ENCODE measurements at places on chromosomes 2 and 18.

GRCh38 chr2:36330473-36331395, 24.8 kb upstream of the CRIM1 start:
- no peak for DNase-seq

- no peak for DNase-seq
Observed at GRCh38 chr18:43525169-43525568, 247.9 kb upstream of the SYT4 start.

DNA sequence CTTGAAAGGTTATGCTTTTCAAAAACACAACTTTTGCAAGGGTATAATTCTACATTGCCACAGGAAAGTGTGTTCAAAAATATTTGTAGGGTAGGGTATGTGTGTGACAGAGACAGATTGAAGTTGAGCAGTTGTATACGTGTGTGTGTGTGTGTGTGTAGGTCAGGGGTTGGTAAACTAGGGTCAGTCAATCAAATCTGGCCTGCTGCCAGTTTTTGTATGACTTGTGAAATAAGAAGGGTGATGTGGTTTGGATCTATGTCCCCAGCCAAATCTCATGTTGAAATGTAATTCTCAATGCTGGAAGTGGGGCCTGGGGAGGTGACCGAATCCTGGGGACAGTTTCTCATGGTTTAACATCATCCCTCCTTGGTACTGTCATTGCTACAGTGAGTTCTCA, 148.2 kb downstream of the CERS6 start:
- DNase-seq: no peak

DNA sequence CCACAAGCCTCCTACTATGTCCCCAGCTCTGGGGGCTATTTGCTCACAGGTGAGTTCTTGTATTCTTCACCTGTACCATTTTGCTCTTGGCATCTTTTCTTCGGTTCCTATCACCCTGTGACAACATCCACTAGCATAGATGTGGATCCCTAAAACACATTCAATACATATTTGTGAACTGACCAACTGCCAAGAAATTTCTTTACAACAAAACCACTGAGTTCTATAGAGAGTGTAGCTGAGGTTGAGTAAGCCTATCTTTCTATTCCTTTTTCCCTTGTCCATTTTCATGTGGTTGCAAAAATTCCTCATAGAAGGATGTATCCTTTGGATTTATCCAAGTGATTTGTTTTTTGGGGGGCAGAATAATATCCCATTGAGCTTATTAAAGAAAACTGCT, 192.7 kb upstream of the ITGA4 start:
- no peak for DNase-seq

DNA sequence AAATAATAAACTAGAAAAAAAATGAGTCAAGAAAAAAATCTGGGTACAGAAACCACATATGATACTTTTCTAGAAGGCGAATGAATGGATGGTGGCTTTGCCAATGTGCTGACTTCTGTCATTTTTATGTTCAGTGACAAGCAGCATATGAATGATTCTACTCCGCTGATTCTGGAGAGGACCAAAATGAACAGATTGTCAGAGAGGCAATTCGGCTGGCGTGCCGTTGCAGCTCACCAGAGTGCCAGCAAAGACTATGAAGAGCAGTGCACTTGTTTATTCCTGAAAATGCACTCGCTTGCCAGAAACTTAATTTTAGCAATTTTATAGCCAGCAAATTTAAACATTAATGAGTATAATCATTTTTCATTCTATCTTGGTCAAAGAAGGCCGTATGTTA, 105.9 kb upstream of the NYAP2 start:
- no peak for DNase-seq

DNA sequence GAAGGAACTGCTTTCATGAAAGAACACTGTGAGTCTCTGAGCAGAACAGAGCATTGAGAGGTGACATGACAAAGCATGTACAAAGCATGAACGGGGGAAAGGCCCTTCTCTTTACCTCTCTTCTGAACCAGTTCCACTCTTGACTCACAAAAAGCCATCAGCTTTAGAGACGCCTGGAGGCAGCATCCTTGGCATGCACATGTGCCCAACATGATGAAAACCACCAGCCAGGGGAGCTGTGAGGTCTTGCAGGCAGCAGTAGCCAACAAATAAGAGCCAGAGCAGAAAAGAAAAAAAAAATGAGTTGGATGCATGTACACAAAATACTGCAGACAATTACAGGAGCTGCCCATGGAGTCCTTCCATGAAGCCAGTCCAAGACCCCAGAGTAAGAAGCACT, 95.5 kb upstream of the AGAP1 start:
- DNase-seq: no peak

GRCh38 chr2:149430743-149431736, 100.7 kb downstream of the LYPD6 start:
- peak; percentile 4 for DNase-seq

GRCh38 chr2:10073706-10074105, 6.5 kb downstream of the CYS1 start:
- no peak for DNase-seq

- peak; percentile 40 for DNase-seq
Observed at GRCh38 chr18:79950515-79951341, 725 bp downstream of the SLC66A2 start.

DNA sequence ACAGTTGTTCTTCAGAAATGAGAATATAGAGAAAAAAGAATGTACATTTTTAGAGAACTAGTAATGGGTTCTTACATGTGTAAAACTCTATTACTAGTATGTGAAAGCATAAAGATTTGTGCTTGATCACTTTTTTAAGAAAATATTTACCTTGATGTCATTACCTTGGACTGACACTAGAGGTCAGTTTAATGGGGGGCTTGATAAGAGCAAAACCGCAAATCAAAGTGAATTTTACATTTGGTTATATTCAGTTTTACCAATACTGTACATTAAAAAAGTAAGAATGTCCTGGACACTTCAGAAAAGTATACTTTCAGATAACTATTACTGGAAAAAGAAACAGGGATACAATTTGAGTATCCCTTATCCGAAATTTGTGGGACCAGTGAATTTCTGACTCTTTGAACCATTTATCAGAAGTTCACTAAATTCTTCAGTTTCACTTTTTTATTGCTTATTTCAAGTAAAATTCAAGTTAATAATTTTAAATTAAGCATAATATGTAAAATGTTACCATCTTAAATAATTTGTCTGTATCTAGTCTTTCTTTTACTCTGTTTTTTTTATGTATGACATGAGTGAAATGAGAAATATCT, 1149.5 kb downstream of the DSC3 start:
- no peak for DNase-seq

GRCh38 chr2:202344178-202344577, 31.9 kb upstream of the BMPR2 start:
- no peak for DNase-seq

DNA sequence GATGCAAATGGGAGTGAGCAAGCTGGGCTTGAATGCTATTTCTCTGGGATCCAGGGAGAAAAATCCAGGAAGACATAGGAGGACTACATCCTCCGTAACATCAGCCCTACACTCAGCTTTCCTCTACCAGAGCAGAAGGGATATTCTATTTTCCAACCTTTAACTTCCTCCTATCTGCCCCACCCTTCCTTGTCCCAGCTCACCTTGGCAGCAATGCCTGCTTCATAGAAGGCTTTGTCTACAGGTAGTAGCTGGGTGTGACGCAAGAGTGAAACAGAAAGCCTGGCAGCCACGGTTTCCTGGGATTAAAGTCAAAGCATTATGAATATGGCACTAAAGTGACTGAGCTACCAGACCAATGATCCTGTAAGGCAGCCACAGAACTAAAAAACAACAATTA, 3.9 kb downstream of the KRTCAP3 start:
- no peak for DNase-seq

GRCh38 chr2:100987536-100987935, 14.6 kb upstream of the RPL31 start:
- no peak for DNase-seq

DNA sequence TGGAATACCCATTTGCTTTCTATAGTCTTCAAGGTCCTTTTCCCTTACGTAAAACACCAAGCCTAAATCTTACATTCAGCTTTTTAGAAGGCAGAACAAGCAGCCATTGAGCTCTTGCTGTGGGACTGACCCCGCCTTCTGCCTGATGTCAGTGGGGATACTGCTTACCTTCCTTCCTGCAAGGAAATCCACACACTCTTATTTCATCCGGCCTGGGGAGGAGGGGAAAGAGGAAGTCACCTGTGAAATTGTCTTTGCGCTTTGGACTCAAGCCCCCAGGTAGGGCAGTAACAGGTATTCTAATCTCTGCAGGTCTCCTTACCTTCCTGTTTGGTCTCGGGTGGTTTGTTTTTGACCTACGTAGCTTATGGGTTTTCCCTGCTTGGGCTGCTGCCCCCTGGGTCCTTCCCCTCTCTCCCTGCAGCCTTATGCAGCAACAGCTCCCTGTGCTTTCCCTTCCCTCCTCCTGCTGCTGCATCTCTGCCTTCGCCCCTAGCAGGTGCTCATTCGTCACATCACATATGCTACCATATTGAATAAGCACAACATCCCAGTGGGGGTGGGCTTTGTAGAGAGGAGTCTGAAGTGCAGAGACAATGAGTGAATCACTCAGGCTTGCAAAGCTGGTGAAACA, 402.5 kb upstream of the TRIB2 start:
- DNase-seq: no peak

- no peak for DNase-seq
Observed at GRCh38 chr18:79611040-79611681, 68.4 kb upstream of the CTDP1 start.

DNA sequence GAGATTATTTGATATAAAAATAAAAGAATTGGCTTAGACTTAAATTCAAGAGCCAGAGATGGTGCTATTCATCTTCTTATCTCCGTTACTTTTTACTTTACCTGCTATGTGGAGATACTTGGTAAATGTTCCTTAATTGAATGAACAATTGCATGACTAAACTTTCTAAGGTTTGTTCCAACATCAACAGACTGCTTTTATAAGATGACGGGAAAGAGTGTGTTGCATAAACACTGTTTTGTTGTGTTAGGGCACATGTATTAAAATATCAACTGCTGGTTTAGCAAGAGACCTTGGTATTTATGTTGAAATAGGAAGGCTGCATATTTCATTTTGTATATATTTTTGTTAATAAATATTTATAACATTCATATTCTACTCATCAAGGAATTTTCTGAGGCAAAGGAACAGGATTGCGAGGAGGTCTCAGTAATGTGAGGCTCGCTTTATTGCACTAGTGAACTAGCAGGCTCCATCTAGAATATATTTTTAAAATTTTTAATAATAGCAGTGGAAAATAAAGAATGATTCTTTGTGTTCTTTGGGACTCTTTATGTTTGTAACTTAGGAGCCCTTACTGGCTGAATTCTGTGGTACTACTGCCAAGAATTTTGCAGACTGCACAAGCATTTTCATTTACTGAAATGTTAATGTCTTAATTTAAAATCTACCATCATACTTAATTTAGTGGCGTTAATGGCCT, 10.7 kb upstream of the NFE2L2 start:
- no peak for DNase-seq

DNA sequence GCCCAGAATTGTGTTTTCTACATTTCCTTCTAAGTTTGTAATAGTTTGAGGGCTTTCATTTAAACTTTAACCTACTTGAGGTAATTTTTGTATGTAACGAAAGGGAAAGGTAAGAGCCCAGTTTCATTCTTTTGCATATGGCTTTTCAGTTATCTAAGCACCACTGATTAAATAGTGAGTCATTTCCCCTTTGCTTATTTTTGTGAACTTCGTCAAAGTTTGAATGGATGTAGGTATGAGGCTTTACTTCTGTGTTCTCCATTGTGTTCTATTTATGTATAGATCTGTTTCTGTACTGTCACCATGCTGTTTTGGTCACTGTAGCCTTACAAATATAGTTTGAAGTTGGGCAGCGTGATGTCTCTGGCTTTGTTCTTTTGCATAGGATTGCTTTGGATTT, 944.8 kb upstream of the CNTNAP5 start:
- no peak for DNase-seq

DNA sequence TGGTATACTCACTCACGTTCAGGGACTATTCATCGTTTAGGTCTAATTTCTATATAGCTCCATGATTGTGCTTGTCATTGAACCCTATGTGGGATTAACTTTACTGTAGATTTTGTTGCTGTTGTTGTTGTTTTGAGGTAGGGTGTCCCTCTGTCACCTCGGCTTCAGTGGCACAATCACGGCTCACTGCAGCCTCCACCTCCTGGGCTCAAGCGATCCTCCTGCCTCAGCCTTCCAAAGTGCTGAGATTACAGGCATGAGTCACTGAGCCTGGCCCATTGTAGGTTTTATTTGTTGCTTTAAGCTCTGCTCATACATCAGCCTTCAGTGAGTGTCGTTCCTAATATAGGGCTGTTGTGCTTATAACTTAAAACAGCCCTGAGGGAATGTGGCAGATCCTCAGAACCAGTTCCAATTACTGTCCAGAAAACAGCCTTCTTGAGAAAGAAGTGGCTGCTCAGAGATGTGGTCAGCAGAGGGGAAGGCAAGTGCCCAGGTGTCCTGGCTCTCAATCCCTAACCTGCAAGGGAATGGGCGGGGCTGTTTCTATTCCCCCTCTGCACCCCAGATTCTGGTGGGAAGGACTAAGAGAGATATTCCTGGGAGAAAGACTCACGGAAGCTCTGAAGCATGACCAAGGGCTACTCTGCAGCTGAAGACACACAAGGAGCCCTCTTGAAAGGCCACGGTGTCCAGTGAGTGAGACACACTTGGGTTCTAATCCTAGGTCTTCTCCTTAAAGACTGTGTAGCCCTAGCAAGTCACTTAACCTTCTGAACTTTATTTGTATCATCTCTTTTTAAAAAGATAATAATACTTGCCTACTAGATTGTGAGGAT, 79.6 kb upstream of the LCLAT1 start:
- DNase-seq: no peak

DNA sequence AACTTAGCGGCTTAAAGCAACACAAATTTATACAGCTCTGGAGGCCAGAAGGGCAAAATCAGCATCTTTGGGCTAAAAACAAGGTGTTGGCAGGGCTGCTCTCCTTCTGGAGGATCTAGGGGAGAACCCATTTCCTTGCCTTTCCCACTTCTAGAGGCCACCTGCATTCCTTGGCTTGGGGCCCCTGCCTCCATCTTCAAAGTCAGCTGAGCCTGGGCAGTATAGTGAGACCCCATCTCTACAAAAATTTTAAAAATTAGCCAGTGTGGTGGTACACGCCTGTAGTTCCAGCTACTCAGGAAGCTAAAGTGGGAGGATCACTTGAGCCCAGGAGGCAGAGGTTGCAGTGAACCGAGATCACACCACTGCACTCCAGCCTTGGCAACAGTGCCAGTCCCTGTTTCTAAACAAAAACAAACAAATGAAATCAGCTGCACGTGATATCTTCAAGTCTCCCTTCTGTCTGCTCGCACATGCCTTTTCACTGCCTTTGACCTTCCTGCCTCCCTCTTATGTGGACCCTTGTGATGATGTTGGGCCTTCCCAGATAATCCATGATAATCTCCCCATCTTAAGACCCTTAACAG, 200.6 kb downstream of the ZFP36L2 start:
- no peak for DNase-seq

GRCh38 chr18:35377875-35378573, 887 bp upstream of the ZNF396 start:
- no peak for DNase-seq

DNA sequence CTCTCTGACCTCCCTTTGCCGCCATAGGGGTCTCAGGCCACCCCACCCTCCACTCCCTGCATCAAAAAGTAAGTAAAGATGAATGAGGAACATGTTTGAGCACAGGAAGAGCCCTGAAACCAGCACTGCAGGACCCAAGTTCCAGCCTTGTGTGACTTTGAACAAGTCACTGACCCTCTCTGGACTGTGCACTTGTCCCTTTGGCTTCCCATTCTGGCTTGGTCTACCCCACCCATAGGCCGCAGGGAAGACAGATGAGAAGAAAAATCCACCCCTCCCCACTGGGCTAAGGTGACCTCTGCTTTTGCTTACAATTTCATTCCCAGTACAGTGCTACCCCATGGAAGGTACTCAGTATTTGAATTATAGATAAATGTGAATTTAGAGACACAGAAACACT, 43.8 kb downstream of the TMEM17 start:
- no peak for DNase-seq

Measured in HAP-1 (cell line).